T-helper 2 cell treated with Interferon-gamma antibody and Interleukin-4, amounts not matched to agents 100 ng/mL and 5 ng/mL, for 36 hours (primary cell): ENCODE measurements at places on chromosomes 4 and X. TPM values are rescaled to one million over a fixed set of nuclear protein-coding genes. Genes with fewer than 3 reads are reported as not detected.

ADAMTS3 gene
- not detected in 2 replicates for total RNA-seq

CRMP1 gene
- 0.66 and 0.95 TPM in 2 replicates for total RNA-seq

KLKB1 gene
- total RNA-seq: 0.36 TPM in 2 replicates

BMX gene
- not detected in 2 replicates for total RNA-seq

EPGN gene
- total RNA-seq: 1.3 TPM in 2 replicates

CT55 gene
- total RNA-seq: not detected in 2 replicates

ERAS gene
- total RNA-seq: not detected in 2 replicates

GNRHR gene
- total RNA-seq: not detected in 2 replicates

ANXA10 gene
- total RNA-seq: not detected in 2 replicates

PRKG2 gene
- total RNA-seq: 0.82 and 0.98 TPM in 2 replicates

SCOC gene
- total RNA-seq: 21.5 and 23.0 TPM in 2 replicates

PHOX2B gene
- total RNA-seq: not detected in 2 replicates

ZCCHC4 gene
- 12.7 and 13.2 TPM in 2 replicates for total RNA-seq

AREG gene
- total RNA-seq: not detected in 2 replicates

TRIML1 gene
- not detected in 2 replicates for total RNA-seq

UGT2A2 gene
- not detected in 2 replicates for total RNA-seq

CTAG2 gene
- not detected in 2 replicates for total RNA-seq

CDK16 gene
- total RNA-seq: 57.5 and 60.4 TPM in 2 replicates

TTC29 gene
- not detected in 2 replicates for total RNA-seq

GDPD2 gene
- 0.25 TPM in 2 replicates for total RNA-seq

HSFX3 gene
- not detected in 2 replicates for total RNA-seq

FMR1 gene
- total RNA-seq: 44.6 and 49.5 TPM in 2 replicates

SLC2A9 gene
- total RNA-seq: 3.1 and 3.2 TPM in 2 replicates

PDLIM3 gene
- total RNA-seq: not detected in 2 replicates

ADGRL3 gene
- total RNA-seq: not detected in 2 replicates

MAGT1 gene
- 61.1 and 64.2 TPM in 2 replicates for total RNA-seq

UGT2A3 gene
- not detected in 2 replicates for total RNA-seq

SULT1E1 gene
- not detected in 2 replicates for total RNA-seq

CNKSR2 gene
- total RNA-seq: 10.7 TPM in 2 replicates

APELA gene
- not detected in 2 replicates for total RNA-seq

RBMXL3 gene
- total RNA-seq: not detected in 2 replicates

CSN1S1 gene
- total RNA-seq: not detected in 2 replicates

MGAT4D gene
- not detected in 2 replicates for total RNA-seq

CT45A5 gene
- 0.23 TPM in 1 of 2 replicates, not detected in the other for total RNA-seq

OPRPN gene
- not detected in 2 replicates for total RNA-seq

TCP11X2 gene
- total RNA-seq: not detected in 2 replicates

RIPPLY1 gene
- total RNA-seq: not detected in 2 replicates

MCF2 gene
- total RNA-seq: 0.23 and 0.34 TPM in 2 replicates

SLC26A1 gene
- total RNA-seq: 0.43 TPM in 1 of 2 replicates, not detected in the other

CT47B1 gene
- not detected in 2 replicates for total RNA-seq

PNCK gene
- 0.32 TPM in 1 of 2 replicates, not detected in the other for total RNA-seq

APBB2 gene
- total RNA-seq: 0.45 and 0.55 TPM in 2 replicates

SMR3B gene
- total RNA-seq: not detected in 2 replicates

LRP2BP gene
- 0.59 and 0.70 TPM in 2 replicates for total RNA-seq

CENPE gene
- total RNA-seq: 47.6 and 56.2 TPM in 2 replicates

RGN gene
- not detected in 2 replicates for total RNA-seq

GAK gene
- total RNA-seq: 141 and 144 TPM in 2 replicates

HS6ST2 gene
- not detected in 2 replicates for total RNA-seq

RAB40A gene
- 0.07 and 0.20 TPM in 2 replicates for total RNA-seq

STARD8 gene
- 2.3 and 2.8 TPM in 2 replicates for total RNA-seq

GASK1B gene
- total RNA-seq: not detected in 2 replicates

SMARCA1 gene
- not detected in 2 replicates for total RNA-seq

P2RY10 gene
- 62.6 and 69.7 TPM in 2 replicates for total RNA-seq

CYTL1 gene
- total RNA-seq: not detected in 2 replicates

SLC10A4 gene
- total RNA-seq: 0.14 TPM in 1 of 2 replicates, not detected in the other
